ENCODE measurements at places on chromosomes 5 and 9.

DNA sequence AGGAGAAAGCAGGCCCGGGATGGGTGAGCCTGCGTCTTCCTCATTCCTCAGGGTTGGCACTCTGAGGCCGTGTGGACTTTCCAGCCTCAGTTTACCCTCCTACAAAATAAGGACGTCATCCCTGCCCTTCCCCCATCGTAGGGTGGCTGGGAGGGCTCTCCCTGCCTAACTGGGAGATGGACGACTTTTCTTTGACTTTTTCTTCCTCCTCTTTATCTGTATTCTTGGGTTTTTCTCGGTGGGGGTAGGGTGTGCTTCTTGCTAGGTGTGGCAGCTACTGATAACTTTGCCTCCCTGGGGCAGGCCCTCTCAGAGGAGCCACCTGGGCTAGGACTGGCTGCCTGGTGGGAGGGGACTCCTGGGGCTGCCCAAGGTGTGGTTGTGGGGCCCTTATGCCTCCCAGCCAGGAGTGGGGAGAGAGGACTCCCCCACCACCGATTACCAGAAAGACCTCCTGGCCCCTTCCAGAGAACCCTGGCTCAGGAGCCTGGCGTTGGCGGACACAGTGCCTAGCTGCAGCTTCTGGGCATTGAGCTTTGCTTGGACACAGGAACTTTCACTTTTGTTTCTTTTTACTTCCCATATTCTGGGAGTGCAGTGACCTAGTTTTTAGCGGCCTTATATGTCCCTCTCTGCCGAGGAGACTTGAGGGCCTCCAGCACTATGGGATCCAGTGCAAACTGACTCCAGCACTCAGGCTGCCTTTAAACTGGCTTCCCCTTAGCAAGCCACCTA lies 6.1 kb downstream of the GLIPR2 start:
- peak; percentile 17 for DNase-seq

GRCh38 chr9:19927560-19927959 lies 138.7 kb upstream of the SLC24A2 start:
- no peak for DNase-seq

GRCh38 chr5:55853818-55854217 lies 2.7 kb downstream of the IL31RA start:
- DNase-seq = no peak

DNA sequence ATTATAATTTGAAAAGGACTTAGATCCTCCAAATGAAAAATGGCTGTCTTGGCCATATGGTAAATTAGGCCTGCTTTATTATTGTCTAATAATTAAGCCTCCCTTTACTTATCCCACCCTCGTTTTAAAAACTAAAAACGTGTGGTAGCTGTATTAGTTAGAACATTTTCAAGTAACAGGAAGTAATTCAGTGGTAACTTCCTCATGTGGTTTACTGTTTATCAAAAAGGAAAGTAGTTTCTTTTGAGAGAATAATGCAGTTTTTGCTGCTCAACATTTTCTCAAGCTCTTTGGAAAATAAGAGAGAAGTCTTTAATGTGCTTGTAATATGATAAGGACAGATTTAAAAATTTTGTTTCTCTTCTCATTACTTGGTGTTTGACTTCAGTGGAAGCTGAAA lies 26.0 kb downstream of the ZCCHC7 start:
- DNase-seq = no peak

DNA sequence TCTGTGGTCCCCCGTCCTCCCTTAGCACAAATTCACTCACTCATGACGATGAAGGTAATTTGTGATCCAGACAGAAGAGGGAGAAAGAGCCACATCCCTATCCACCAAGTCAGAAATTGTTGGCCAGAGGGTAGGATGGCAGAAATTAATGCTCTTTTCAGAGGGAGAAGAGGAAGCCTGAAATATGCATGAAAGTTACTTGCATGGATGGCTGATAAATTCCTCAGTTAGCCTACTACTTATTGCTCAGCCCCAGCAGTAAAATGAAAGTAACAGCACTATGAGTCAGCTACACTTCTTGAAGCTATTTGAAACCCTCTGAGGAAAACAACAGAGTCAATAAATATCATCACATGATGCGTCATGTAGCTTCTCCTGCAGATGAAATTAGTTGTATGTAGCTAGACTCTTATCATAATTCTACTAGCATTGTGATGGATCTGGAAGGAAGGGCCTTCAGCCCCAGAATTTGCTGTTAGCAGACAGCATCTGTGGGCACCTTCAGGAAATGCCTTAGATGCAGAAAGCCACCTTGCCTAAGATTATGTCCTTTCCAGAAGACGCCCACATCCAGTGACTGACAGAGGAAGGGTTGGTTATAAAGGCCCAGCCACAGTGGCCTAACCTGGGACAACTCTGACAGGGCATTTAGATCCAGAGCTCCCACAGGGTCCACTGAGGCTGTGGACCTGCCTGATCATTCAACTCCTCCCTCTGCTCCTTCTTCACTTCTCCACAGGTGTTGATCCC lies 81.2 kb upstream of the CCDC112 start:
- DNase-seq = peak; percentile 47

GRCh38 chr9:130138171-130138653 lies 34.0 kb upstream of the NCS1 start:
- DNase-seq = peak; percentile 63

DNA sequence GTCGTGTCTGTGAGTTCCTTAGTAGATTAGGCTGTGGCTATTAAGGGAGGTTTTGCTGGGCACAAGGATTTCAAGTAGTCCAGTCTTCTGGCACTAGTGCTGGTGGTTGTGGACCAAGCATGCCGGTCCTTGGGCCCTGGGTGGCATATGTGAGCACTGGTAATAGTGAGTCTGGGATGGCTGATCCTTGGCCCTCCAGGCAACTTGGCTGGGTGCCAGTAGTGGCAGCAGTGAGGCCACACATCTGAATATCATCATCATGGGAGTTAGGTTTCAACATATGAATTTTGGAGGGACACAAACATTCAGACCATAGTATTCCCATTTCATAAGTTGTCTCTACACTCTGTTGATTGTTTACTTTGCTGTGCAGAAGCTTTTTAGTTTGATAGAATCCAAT lies 25.3 kb upstream of the APBA1 start:
- no peak for DNase-seq

DNA sequence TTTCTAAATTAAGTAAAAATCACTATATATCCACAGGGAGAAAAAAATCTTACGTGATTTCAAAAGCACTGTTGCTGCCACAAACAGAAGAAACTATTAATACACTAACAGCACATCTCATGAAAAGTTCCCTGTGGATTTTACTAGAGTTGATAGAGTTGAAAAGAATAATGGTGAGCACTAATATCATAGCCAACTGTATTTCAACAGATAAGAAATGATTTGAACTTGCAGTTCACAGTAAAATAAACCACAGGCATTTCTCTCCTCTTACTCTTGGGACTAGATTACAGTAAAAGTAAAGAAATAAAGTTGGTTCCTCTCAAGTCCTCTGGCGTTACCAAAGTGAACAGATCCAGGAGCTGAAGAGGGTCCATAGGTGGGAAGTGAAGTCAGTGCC lies 27.9 kb downstream of the AGTPBP1 start:
- no peak for DNase-seq

DNA sequence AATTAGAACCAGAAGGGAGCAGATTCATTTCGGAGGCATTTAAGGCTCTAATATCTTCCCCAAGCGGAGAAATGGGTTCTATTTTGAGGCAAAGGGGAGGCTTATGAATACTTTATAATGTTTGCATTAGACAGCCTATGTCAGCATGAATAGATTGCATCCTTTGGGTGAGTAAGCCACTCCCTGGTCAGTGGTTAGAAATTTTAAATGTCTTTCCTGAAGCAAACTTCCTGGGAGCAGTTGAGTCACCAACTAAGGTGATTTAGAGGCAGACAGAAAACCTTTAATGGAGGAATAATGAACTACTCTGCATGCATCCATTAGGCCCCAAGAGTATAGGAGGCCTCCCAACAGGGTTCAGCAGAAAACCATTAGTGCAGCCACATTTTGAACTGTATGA lies 204.9 kb downstream of the ELAVL2 start:
- DNase-seq = no peak

DNA sequence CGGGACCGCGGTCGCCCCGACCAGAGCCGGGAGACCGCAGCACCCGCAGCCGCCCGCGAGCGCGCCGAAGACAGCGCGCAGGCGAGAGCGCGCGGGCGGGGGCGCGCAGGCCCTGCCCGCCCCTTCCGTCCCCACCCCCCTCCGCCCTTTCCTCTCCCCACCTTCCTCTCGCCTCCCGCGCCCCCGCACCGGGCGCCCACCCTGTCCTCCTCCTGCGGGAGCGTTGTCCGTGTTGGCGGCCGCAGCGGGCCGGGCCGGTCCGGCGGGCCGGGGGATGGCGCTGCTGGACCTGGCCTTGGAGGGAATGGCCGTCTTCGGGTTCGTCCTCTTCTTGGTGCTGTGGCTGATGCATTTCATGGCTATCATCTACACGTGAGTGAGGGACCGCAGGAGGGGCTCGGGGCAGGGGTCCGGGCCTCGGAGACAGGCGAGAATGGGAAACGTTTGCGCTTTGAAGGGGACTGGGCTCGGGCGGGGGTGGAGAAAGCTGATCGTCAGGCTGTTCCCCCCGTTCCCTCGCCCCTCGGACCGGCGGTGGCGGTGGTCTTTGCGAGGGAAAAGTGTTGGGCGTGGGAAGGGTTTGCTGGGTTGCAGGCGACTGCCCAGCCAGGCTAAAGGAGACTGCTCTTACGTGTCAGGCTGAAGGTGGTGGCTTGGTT lies 457 bp downstream of the UGCG start:
- no peak for DNase-seq

- no peak for DNase-seq
These were observed 797.2 kb downstream of the EFNA5 start for GRCh38 chr5:106873568-106873967.

GRCh38 chr5:178573216-178573615 lies 17.0 kb downstream of the COL23A1 start:
- DNase-seq = no peak

- no peak for DNase-seq
These were observed 165.0 kb downstream of the SYK start for GRCh38 chr9:90966480-90967144.

GRCh38 chr9:89418474-89418845 lies 79.5 kb downstream of the SEMA4D start:
- DNase-seq = peak; percentile 43

DNA sequence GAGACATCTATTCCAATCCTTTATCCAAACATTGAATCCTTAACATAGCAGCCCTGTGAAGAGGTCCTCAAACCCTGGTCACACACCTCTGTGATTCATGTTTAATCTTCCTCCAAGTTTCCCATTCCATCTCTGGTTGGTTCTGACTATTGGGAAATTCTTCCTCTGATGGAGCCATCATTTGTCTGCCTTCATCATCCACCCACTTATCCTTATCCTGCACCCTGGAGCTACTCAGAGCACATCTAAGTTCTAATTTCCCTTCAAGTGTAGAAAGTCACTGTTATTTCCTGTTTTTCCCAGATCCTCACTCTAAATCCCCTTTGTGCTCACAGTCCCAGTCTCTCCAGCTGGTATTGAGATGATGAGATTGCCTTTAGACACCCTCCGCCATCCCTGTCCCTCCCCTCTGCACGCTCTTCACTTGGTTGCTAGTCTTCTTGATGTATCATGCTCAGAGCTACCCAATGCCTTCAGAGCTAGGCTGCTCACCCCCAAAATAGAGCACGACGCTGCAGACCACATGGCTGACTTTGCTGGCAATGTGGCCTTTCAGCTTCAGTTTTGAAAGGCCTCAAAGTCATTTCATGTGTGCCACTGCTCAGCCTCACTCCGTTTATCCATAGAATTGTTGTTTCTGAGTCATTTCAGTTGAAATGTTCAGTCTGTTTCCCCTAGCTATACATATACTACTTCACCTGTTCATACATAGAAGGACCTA lies 154.3 kb downstream of the PALM2AKAP2 start:
- DNase-seq = no peak

DNA sequence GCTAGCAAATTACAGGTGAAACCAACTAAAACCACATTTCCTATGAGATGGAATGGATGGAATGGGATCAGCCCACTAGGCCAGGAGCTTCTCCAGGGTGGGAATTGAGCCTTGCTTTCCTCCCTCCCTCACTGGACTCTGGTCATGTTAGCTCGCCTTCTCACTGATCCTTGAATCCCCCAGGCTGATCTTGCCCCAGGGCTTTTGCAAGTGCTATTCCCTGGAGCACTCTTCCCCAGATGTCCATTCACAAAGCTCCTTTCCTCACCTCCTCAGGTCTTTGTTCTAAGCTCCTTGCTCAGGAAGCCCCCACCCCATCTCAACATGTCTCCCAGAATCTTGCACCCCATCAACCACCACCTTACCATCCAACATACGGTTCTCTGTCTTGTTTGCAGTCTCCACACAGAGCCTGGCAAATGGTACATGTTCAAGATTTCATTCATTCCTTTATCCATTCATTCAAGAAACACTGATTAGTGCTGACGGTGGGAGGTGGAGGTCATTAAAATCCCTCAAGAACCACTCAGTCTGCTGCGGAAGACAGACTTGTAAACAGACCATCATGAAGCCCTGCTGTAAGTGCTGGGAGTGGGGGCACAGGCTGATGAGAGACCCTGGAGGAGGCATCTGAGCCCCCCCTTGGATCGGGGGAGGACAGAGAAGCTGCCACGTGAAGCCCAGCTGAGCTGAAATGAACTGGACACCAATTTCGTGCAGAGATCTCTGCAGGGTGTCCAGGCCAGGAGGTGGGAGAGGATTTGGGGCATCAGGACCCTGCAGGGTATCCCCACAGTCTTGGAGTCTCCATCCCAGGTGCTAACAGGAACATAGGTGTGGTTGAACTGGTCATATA lies 141.7 kb downstream of the BARX1 start:
- no peak for DNase-seq

All from G401 (cell line).